ENCODE measurements at places on chromosomes 12 and 14.

GRCh38 chr12:78101113-78101876, 270.6 kb downstream of the NAV3 start:
- DNase-seq = no peak

- DNase-seq = no peak
Observed at GRCh38 chr12:23211384-23212320, 586.7 kb downstream of the ETNK1 start.

DNA sequence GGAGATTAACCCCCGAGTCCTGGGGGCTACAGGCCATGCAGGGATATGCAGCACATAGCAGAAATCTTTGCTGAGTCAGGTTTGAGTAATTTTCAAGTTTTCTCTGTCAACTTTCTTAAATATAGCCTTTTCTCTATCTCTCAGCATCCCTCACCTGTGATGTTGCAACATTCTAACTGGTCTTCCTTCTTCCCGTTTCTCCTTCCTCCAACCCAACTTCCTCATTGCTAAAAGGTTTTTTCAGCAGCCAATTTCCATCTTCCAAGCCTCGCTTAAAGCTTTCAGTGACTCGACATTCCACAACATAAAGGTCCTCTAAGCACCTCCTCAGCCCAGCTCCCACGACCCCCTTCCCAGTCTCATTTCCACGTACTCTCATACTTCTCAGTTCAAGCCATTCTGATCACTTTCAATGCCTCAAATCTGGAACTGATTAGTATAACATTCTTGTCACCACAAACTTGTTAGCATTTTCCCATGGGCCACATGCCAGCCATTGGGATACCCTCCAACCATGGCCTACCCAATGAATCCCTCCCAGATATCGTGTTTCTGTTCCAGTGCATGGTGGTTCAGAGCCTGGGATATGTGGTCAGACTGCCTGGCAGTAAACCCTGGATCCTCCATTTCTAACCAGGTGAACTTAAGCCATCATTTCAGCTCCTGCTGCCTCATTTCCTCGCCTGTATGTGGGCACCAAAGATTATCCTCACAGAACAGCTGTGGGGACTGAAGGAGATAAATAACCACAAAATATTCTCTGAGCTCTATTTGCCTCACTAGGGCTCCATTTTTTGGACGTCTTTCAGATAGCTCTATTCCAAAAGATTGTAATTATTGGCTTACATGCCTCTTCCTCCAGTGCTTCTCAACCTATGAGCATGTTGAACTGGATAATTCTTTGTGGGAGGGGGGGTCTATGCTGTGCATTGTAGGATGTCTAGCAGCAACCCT, 65.8 kb downstream of the KCNK10 start:
- DNase-seq = no peak

DNA sequence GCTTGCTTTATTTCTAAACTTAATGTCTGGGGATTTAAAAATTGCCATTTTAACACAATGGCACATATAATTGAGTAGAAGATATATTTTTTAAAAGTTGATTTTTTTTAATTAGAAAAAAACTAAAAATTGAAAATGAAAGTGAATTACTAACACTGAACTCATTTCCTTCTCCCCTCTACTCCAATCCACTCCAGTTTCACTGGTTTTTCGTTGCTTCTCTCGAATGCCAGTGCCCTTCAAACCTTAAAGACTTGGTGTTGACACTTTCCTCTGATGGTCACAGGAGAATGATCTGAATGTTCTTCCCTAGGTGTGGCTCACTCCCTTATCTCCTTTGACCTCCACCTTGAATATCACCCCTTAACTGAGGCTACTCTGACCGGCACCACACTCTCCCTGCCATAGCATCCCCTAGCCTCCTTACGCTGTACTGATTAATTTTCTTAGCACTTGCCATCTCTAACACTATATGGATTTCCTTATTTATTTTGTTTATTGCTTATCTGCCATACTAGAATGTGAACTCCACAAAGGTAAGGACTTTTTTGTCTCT, 107.1 kb downstream of the LIN7A start:
- no peak for DNase-seq

DNA sequence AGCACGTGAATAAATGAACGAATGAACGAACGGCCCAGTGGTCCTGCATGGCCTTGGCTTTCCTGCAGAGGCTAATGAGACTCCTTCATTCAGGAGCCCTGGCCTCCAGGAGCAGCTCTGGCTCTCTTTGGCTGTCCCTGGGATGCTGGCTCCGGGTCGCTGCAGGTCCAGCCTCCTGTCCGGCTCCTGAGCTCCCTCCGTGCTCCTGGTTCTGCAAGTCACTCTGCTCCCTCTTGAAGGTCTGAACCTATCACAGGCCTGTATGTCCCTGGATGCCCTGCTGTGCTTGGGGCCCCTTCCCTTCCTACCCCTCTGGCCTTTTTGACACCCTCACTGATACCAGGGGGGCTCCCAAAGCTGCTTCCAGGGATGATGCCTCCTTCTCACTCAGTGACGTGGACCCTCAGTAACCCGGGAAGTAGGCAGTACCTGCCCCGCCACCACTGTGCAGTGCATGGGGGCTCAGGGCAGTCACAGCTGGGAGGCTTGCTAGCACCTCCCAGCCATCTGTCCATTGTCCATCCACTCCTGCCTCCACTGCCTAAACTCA, 133.7 kb upstream of the C14orf180 start:
- DNase-seq = no peak

DNA sequence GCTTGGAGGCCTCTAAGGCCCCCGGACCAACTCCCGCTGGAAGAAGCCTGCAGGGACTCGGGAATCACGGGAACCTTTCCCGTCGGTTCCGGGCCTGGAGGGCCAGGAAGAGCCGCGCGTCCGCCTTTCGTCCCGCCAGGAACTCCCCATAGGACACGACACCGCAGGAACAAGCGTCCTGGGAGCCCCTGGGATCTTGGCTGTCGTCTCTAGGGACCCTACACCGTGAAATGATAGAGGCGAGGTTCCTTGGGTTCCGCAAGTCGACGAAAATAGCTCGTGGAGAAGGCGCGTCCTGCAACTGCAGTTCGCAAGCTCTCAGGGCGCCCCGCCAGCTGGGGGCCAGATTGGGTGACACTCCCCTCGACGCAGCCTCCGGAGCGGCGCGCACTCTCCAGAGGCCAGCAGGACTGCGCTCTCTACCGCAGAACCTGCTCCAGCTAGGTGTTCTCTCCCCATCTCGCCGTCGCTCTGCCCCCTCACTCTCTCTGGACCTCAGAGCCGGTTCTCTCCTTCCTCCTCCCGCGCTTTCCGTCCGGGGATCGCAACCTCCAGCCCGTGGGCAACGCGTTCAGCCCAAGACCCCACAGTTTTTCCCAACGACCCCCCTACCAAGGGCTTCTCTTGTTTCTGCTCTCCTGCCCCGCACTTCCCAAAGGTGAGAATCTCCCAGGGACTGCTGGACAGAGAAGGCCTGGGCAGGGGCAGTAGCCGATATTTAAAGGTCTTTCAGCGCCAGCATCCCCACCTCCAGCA, 776 bp downstream of the BMP4 start:
- DNase-seq = no peak

- no peak for DNase-seq
Observed at GRCh38 chr12:93705237-93705636, 28.1 kb downstream of the CRADD start.

GRCh38 chr12:108324351-108325017, 14.6 kb downstream of the CMKLR1 start:
- DNase-seq = no peak

Measured in CD4-positive, alpha-beta T cell treated with Interleukin-1 beta for 1 hour (primary cell).